ENCODE measurements at places on chromosomes 7 and 10.

- peak; percentile 25 for DNase-seq
Observed at GRCh38 chr7:45216181-45216580, 58.6 kb downstream of the RAMP3 start.

- no peak for DNase-seq
Observed at GRCh38 chr7:64875658-64876406, 27.2 kb upstream of the ZNF273 start.

DNA sequence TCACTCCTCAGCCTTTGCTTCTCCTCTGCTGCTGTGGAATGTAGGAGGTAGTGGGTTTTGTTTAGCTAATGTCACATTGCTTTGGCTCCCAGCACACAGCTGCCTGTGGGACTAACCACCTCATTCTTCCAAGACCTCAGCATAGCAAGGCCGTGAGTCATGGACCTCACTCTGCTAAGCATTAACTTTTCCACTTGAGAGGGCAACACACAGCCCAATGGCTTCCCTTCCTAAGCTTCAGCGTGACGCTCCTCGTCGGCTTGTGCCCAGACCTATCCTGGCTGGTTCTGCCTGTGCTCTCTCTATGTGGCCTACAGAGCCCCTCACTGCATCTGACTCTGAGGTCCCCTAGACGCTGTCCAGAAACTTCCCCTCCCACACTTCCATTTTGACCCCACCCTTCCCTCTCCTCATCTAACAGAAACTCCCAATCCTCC, 23.3 kb downstream of the MYOF start:
- no peak for DNase-seq

DNA sequence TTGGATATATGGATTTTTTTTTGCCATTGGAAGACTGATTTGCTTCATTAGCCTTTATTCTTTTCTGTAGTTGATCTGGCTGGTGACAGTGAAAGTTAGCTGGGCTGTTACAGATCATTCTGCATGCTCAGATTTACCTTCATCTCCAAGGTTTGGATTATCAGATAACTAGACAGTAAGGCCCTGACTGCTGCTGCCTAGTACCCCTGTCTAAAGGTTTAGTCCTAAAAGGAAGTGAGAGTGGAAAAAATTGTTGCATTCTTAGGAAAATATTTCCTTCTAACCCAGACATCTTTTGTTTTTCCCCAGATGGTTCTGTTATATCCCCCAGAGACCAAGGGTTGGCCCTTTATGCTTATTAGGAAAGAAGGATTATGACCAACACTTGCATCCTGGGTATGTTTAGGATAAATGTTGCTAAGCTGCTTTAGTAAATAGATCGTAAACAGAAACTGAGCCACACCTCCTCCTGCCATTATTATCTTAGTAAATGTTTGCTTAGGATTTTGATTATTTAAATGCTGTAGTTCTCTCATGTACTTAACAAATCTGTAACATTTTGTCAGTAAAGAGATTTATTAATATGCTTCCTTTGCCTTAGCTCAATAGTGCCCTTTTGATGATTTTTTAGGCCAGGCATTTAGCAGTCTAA, 44.4 kb downstream of the MCU start:
- DNase-seq: no peak

- no peak for DNase-seq
Observed at GRCh38 chr10:78473006-78473405, 439.3 kb downstream of the RPS24 start.

GRCh38 chr10:92265687-92266258, 25.1 kb downstream of the CPEB3 start:
- DNase-seq: peak; percentile 41

- no peak for DNase-seq
Observed at GRCh38 chr10:121608469-121609190, 10.4 kb upstream of the FGFR2 start.

- no peak for DNase-seq
Observed at GRCh38 chr7:87212498-87212897, 7.0 kb downstream of the TMEM243 start.

GRCh38 chr7:55965100-55965470, 700 bp downstream of the NIPSNAP2 start:
- DNase-seq: no peak

GRCh38 chr7:2886900-2887299, 42.8 kb upstream of the GNA12 start:
- DNase-seq: peak; percentile 16

DNA sequence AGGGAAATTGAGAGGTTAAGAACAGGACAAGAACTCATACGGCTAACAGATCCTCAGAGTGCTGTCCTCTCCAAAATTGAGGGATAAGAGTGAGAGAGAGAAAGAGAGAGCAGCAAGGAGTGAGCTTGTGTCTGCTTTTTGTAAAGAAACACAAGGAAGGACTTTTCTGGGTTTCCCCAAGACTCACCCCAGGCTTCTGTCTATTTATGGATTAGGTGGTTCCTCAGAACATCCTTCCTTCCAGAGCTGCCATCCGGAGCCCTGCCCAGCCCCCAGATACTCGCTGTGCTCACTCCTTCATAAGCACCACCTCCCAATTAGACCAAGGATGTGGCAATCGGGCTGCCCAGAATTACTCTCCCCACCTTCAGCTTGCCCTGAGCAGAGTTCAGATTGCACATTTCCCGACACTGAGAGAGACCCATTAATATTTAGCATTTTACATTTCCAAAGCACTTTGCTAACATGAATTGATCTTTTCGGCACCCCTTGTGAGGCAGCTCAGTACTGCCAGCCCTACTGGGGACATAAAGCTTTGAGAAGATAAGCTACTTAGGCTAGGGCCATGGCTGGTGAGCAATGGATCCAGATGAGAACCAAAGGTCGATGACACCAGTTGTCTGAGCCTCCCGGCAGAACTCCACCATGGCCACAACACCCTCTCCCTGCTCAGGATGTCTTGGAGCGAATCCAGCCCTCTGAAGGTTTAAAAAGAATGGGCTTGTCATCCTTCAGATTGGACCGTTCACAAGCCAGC, 19.2 kb upstream of the R3HCC1L start:
- DNase-seq: no peak

DNA sequence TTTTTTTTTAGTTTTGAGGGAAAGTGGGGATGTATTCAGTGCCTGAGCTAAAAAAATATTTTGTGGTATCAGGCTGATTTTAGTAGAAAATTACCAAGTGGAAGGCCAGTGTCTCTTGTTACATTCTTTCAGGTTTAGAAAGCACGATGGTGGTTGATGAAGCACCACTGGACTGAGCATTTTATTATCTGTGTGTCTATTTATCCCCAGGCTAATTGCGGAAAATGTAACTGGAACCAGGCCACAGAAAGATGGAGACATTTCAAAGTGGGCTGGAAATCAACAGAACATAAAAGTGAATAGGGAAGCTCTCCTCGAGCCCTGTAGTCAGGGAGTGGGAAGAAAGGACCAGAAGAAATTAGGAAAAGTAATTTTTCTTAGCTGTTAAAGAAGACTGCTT, 261.0 kb downstream of the STK31 start:
- DNase-seq: no peak

DNA sequence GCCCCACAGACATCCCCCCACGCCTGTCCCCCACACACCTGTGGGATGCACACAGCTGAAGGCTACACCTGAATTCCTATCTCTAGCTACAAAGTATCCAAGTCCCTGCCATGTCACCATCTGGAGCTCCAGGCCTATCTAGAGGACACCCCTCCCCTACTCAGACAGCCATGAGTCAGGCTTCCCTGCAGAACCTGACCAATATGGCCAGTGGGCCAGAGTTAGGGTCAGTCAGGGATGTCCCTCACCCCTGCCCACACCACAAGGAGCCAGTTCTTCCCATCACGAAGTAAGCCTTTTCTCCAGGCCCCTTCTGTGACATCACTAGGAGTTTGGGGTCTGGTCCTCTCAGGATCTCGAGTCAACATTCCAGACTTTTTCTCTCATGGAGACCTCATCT, 10.6 kb upstream of the SLC18A3 start:
- no peak for DNase-seq
